Hematopoietic multipotent progenitor cell (in vitro differentiated cells): ENCODE measurements at places on chromosomes 3 and 15. TPM values are rescaled to one million over a fixed set of nuclear protein-coding genes. Genes with fewer than 3 reads are reported as not detected.

- no peak for DNase-seq
These were observed 820.8 kb downstream of the IGSF11 start for GRCh38 chr3:118213892-118214291.

Gene SCN11A
- total RNA-seq = under 0.01 TPM

Gene PTX3
- total RNA-seq = 2.2 TPM

Gene SNTN
- total RNA-seq = not detected
